ENCODE measurements at places on chromosomes 2 and 18. TPM values are rescaled to one million over a fixed set of nuclear protein-coding genes. Genes with fewer than 3 reads are reported as not detected.

DNA sequence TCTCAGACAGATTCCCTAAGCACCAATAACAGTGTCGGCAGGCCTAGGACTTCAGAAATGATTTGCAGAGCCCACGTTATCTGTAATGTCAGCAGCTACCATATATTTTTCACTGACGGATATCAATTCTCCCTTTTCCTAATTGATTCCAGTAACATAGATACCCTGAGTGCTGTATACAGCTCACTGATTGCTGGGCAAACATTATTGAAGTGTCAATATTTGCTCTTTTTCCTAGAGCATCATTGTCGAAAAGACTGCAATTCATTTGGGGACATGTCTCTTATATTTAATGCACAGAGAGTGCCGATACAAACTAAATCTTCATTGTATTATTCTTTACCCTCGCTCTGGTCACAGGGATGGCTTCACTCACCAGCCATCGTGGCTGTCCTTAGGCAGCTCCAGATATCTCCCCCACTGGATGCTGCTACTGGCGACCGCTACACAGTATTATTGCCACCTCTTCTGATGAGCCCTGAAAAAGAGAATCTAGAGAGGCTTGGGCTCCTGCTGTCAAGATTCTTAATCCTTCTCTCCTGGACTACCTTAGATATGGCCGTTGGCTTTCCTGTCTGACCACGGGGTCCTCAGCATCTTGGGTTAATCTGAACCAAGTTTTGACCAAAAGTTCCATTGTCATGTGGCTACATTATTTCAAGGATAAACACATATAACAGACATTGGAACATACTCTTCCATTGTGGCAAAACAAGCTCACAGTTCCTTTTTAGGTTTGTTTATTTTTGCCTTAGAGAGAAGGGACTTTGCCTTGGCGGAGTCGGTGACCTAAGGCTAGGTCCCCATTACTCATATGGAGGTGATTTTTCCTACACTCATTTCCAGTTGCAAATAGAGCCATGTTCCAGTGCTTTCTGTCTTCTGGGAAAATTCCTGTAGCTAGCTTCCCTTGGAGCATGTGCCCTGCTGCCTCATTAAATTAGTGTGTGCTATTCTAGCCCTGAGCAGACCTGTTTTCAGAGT is 105.4 kb downstream of the CPO start:
- no peak for DNase-seq

- DNase-seq: no peak
These were observed 101.3 kb downstream of the DYSF start for GRCh38 chr2:71554706-71555056.

GRCh38 chr2:113253453-113253852 is 25.3 kb downstream of the PAX8 start:
- DNase-seq: no peak

DNA sequence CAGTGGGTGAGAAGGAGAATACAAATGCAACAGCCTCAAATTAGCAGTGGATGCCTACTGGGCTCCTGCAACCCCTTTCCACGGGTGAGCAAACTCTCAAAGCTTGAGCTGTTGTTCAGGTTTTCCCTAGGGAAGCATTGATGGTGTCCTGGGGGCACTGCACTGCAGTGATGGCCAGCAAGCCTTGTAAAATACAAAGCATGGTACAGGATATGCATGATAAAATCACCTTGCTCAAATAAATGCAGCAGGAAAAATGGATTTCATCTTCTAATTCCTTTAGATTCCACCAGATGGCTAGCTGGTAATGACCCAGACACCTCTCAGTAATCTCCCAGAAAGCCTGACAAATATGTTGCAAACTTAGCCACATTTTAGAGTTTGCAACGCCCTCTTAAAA is 698.2 kb downstream of the TRIB2 start:
- no peak for DNase-seq

GRCh38 chr2:21256006-21256405 is 132.2 kb downstream of the TDRD15 start:
- no peak for DNase-seq

- DNase-seq: peak; percentile 26
These were observed 10.2 kb downstream of the RAB10 start for GRCh38 chr2:26043862-26044696.

DNA sequence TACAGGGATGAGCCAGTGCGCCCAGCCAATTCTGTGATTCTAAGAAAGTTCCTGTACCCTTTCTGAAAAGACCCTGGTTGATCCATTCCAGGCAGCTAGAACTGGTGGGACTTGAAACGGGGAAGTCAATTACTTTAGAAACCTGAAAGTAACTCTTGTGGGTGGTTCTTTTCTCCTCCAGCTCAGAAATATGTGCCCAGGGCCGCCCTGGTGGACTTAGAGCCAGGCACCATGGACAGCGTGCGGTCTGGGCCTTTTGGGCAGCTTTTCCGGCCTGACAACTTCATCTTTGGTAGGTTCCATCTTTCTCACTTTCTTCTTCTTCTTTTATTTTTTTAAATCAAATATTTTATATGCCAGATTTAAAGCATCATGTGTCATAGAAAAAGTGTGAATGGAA is 2.7 kb downstream of the TUBB6 start:
- DNase-seq: no peak

DNA sequence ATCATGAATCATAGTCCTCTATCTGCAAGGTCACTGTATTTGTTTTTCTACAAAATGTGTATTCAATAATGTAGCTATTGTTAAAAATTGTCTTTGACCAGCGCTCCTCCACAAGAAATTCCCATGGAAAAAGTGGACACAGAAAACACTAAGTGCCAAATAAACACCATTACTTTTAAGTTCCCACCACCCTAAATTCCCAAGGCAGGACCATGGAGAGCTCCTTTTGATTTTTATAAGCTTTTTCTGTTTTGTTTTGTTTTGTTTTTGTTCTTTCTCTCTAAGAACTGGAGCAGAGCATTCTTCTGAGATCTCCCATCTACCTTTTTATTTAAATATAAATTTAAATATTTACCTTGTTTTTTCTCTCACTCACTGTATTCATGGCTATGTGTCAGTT is 44.5 kb downstream of the LRATD1 start:
- DNase-seq: no peak

GRCh38 chr2:229429589-229429988 is 158.5 kb upstream of the PID1 start:
- no peak for DNase-seq

GRCh38 chr2:187900021-187900420 is 345.8 kb upstream of the TFPI start:
- DNase-seq: no peak

DNA sequence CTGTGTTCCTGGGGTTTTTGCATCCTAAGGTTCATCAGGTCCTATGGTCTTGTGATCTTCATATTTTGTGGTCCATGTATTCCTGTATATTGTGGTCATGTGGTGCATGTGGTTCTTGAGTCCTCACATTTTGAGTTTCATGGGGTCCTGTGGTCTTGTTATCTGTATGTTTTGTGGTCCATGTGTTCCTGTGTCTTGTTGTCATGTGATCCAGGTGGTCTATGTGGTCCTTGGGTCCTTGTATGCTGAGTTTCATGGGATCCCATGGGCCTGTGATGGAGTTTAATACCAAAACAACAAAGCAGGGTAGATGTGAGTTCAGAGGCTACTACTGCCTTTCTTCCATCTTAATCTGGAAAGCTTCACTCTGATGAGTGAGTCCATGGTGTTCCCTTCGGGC is 166.4 kb downstream of the TMEM18 start:
- no peak for DNase-seq

DNA sequence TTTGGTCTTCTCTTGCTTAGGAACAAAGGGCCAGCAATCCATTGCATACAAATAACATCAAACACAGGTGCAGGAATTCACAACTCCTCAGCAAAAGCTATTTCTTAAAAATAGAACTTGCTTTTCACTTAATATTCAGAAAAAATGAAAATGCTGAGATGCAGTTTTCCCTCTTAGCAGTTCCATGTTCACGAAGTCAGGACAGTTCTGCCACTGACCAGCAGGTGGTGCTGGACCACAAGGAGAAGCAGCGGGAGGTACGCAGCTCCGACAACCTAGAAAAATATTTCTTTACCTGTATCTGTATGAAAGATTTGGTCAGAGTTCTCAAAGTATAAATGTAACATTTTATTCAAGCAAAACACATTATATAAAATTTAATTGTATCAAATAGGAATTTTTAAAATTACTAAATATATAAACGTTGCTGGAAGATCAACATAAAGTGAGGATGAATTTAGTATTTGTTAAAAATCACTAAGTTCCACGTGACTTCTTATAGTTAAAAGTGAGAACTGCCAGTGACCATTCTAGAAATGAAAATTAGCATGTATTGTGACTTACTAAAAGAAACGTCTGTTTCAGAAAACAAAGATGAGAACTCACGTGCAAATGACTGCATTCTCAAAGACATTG is 48.8 kb downstream of the ADNP2 start:
- peak; percentile 76 for DNase-seq

DNA sequence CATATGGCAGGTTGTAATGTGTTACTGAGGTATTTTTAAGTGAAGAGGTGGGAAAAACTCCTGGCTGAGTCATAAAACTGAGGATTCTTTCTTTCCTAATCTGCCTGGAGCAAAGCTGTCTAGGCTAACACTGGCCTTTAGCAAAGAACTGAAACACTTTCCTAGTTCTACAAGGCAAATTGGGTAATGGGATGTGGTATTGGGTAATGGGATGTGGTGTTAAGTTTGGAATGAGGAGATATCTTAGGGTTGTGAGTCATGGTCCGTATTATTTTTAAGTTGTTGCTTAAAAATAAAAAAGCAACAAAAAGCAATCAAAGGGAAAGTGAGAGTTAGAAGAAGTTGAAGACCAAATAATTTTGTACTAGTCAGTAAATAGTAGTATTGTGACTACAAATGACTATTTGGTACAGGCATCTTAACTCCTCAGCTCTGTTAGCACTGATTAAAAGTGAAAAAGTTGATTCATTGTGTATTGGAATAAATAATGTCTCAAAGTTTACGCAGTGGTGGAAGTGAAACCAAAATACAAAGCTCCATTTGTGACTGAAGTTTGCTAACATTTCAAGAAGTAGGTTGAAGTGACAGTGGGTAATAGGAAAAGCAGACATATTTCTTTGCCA is 216.8 kb downstream of the CAMKMT start:
- no peak for DNase-seq

GRCh38 chr2:216516730-216517350 is 18.2 kb downstream of the RPL37A start:
- DNase-seq: no peak

DNA sequence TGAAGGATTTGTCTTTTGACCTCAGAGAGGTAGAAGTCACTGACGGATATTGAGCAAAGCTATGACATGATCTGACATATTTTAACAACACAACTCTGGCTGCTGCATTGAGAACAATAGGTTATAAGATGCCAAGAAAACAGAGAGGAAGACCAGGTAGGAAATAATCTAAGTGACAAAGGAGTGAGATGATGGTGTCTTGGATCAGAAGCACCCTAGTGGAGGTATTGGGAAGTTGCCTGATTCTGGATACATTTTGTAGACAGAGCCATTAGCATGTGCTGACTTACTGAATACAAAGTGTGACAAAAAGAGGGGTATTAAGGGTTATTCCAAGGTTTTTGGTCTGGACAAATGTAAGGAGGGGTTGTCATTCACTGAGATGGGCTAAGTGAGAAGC is 1438.1 kb downstream of the DPP10 start:
- DNase-seq: no peak

GRCh38 chr2:118333664-118334063 is 245.4 kb downstream of the INSIG2 start:
- DNase-seq: no peak

DNA sequence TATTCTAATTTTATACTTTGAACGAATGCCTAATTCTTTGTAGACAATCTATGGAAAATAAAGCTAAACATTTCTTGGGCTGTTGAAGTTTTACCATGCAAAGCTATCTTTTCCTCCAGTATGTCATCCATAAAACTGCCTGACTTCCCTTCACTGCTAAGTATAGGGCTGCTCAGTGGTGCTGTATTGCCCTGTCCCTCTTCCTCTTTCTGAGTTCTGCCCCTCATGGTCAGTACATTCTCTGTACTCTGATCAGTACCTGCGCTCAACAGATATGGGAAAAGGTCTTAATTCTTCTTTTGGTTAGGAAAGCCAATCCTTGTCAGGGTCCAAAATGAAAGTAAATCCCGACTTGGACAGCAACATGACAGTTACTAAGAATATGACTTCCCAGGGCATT is 321.9 kb downstream of the RAD51AP2 start:
- DNase-seq: no peak

DNA sequence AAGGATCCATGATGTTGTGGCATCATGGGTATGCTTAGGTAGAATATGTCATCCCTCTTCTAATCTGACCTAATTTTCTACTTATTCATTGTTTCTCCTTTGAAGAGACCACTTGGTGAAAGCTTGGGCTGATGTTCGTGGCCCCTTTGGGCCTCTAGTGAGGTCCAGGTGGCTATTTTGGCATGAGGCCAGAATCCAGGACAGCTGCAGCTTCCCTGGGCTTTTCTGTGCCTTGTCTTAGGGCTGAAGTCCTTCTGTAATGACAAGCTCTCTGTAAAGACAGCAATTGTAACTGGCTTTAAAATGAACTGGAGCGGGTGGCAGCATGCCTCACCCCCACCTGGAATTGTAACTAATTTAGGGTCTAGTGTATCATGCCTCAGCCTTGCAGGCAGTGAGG is 15.6 kb upstream of the MC2R start:
- no peak for DNase-seq

The GALNT5 gene
- not detected for total RNA-seq

The COL3A1 gene
- total RNA-seq: not detected

The GULP1 gene
- not detected for total RNA-seq

The DYNAP gene
- not detected for total RNA-seq

The RNF144A gene
- 20.0 TPM for total RNA-seq

The SIX3 gene
- 0.08 TPM for total RNA-seq

The FBXO36 gene
- 1.1 TPM for total RNA-seq

The ALPI gene
- total RNA-seq: not detected

The WDR75 gene
- 31.4 TPM for total RNA-seq

The DBI gene
- 142 TPM for total RNA-seq

The PRSS56 gene
- total RNA-seq: not detected
